ENCODE measurements at places on chromosomes 6 and 20. TPM values are rescaled to one million over a fixed set of nuclear protein-coding genes. Genes with fewer than 3 reads are reported as not detected.

SDHAF4 gene
- 3.8 TPM for total RNA-seq

DCDC2 gene
- total RNA-seq: 21.1 TPM

TOX2 gene
- 0.64 TPM for total RNA-seq

TFAP2B gene
- total RNA-seq: not detected

CD24 gene
- total RNA-seq: 694 TPM

RHAG gene
- not detected for total RNA-seq

TP53TG5 gene
- total RNA-seq: not detected

GABRR1 gene
- total RNA-seq: not detected

- DNase-seq: no peak
- H3K4me3 ChIP-seq: peak overlapping the region; percentile 26
These were observed 4.9 kb downstream of the VGLL2 start for GRCh38 chr6:117270055-117270842.

DNA sequence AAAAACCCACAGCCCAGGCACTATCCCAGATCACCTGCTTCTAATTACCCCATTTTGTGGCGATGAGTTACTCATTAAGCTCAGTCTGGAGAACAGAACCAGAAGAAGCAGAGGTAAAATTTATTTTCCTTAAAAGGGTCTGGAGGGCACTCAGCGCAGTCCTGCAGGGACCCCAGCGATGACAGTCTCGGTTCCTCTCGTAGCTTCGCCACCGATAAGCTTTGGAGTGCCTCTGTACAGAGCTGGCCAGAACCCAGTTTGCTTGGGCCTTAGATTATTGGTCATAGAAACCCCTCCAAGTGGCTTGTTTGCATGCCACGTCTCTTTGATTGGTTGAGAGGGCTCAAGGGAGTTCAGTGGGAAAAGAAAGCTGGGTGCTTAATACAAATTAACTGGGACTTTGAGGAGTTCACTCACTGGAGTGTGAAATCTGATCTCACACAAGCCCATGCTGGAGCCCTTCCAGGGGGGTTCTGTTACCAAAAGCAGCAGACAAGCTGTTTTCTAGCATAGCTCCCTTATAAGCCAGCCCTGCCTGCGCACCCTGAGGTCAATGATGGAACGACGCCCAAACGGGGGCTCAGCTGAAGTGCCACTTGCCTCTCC, 158.5 kb upstream of the ARID1B start:
- no peak overlapping the region for H3K27ac ChIP-seq
- no peaks in the 10 kb centered on the region for H3K27me3 ChIP-seq
- H3K4me1 ChIP-seq: no peaks in the 10 kb centered on the region
- no peak overlapping the region for H3K4me3 ChIP-seq

DNA sequence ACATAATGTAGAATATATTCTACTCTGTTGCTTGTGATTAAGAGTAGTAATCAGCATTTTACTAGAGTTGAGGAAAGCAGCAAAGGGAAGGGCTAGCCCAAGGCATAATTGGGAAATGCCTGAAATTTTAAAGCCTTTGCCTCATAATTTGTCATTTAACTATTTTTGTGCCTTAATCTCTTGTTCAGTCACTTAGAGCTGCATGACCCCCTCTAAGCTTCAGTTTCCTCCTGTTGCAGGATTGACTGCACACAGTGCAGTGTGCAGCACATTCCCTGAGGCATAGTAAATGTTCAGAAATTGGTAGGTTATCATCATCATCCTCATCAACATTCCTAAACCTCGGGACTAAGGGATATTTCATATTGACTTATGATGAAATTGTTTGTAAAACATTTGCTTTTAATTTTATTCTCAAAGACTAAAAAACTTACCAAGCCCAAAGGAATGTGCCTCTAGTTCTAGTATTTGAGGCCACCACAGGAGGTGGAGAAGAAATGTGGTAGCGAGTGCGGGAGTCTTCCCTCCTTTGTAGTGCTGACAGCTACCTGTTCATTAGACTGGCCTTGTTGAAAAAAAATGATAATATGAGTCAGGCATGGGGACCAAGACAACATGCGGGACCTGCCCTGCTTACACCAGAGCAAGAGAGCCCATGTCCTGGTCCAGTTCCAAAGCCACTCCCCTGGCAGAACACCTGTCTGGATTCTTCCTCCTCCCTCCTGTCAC, 14.8 kb upstream of the TENT5A start:
- no peak overlapping the region for H3K4me3 ChIP-seq
- no peak for DNase-seq

- DNase-seq: no peak
- no peak overlapping the region for H3K4me3 ChIP-seq
- H3K27ac ChIP-seq: no peak overlapping the region
These were observed 13.7 kb upstream of the ZFP57 start for GRCh38 chr6:29694637-29695036.

- no peak for DNase-seq
- no peak overlapping the region for H3K27ac ChIP-seq
- H3K4me3 ChIP-seq: no peak overlapping the region
- no peaks in the 10 kb centered on the region for H3K36me3 ChIP-seq
- H3K27me3 ChIP-seq: no peaks in the 10 kb centered on the region
These were observed 7.4 kb downstream of the SENP6 start for GRCh38 chr6:75608956-75609533.

- no peak for DNase-seq
- no peaks in the 10 kb centered on the region for H3K27me3 ChIP-seq
- no peak overlapping the region for H3K4me3 ChIP-seq
- H3K36me3 ChIP-seq: no peaks in the 10 kb centered on the region
These were observed 76.5 kb upstream of the SUPT3H start for GRCh38 chr6:45454008-45454911.

- DNase-seq: no peak
- no peak overlapping the region for H3K27ac ChIP-seq
- no peaks in the 10 kb centered on the region for H3K4me1 ChIP-seq
- no peak overlapping the region for H3K4me3 ChIP-seq
- no peaks in the 10 kb centered on the region for H3K27me3 ChIP-seq
- H3K36me3 ChIP-seq: no peaks in the 10 kb centered on the region
These were observed 220.9 kb downstream of the KIF16B start for GRCh38 chr20:16352321-16352720.

- DNase-seq: peak; percentile 51
- no peak overlapping the region for H3K4me3 ChIP-seq
- no peak overlapping the region for H3K27ac ChIP-seq
These were observed 132.5 kb downstream of the PREX1 start for GRCh38 chr20:48695255-48695654.

GRCh38 chr6:122284848-122285247, 114.6 kb upstream of the HSF2 start:
- H3K36me3 ChIP-seq: no peaks in the 10 kb centered on the region
- no peaks in the 10 kb centered on the region for H3K27me3 ChIP-seq
- no peak overlapping the region for H3K4me3 ChIP-seq
- no peaks in the 10 kb centered on the region for H3K4me1 ChIP-seq

DNA sequence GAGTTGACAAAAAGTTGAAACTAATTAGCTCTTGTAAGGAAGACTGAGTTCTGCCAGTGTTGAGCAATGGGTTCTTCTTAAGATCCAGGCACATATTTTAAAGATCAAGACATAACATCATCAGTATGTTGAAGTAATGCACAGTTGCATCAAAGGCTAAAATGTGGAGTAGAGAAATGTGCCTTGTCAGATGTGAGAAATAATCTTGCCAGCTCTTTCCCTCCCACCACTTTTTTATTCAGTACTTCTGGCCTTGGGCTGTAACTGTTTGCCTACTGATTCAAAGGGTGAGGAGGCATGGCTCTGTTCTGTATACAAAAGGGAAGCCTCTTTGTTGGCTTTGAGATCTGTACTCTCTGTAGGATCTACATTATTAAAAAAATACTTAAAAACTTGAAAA, 13.1 kb downstream of the PKIB start:
- no peak for DNase-seq
- no peak overlapping the region for H3K4me3 ChIP-seq
- no peaks in the 10 kb centered on the region for H3K4me1 ChIP-seq
- no peak overlapping the region for H3K27ac ChIP-seq
- H3K36me3 ChIP-seq: no peaks in the 10 kb centered on the region

DNA sequence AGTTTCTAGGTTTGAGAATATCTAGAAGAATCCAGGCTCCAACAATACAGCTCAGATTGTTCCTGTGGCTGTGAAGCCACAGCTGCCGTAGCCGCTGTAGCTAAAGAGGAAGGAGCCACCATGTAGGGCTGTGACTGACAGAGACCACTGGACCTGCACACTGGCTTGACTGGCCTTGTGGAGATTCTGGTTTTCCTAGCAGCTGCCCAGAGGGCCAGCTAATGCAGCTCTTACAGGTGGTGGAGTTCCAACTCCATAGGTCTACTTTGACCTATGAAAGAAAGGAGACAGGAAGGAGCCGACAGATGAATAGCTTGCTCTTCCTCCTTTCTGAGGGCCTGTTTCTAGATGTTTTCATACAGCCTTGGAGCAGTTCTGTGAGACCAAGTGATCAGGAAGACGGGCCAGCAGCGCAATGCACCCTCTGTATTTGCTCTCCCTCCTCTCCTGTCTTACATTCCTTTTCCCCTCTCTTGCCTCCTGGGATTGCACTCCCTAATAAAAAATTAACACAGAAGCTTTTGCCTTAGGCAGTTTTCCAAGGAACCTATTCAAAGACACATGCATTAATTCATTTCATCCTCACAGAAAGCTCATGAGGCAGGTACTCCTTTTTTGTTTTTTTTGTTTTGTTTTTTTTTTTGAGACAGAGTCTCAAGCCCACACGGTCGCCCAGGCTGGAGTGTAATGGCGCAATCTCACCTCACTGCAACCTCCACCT, 51.8 kb upstream of the MYB start:
- no peak overlapping the region for H3K4me3 ChIP-seq
- no peaks in the 10 kb centered on the region for H3K4me1 ChIP-seq
- H3K36me3 ChIP-seq: no peaks in the 10 kb centered on the region
- no peaks in the 10 kb centered on the region for H3K27me3 ChIP-seq

DNA sequence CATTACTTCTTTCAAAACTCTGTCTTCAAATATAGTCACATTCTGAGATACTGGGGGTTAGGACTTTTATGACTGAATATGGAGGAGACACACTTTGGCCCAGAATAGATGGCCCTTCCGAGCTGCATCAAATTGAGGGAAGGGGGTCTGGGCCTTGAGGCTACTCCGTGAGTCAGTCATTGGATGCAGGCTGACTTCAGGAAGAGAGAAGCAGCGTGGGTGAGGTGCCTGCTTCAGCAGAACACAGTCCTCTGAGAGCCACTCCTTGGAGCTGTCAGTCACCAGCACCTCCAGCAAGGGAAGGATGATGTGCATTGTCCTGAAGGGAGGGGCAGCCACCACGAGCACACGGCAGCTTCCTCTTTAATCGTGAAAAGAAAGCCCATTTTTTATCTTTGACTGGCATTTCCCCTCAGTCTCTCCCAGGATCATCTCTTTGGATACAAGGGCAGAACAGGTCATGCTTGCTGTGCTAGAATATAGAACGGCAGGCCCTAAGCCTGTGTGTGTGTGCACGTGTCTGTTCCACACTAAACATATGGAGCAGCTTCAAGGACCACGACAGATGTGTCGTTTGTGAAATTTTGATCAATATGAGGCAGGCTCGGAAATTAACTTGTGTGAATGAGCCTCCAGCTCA, 721.6 kb downstream of the KIF16B start:
- no peaks in the 10 kb centered on the region for H3K4me1 ChIP-seq
- no peaks in the 10 kb centered on the region for H3K27me3 ChIP-seq
- no peak overlapping the region for H3K4me3 ChIP-seq
- no peak overlapping the region for H3K27ac ChIP-seq
- DNase-seq: no peak

- peaks cover 22% of the 10 kb centered on the region for H3K4me1 ChIP-seq
- H3K27me3 ChIP-seq: no peaks in the 10 kb centered on the region
- DNase-seq: no peak
- H3K27ac ChIP-seq: no peak overlapping the region
These were observed 232.3 kb downstream of the GMPR start for GRCh38 chr6:16470502-16471221.

DNA sequence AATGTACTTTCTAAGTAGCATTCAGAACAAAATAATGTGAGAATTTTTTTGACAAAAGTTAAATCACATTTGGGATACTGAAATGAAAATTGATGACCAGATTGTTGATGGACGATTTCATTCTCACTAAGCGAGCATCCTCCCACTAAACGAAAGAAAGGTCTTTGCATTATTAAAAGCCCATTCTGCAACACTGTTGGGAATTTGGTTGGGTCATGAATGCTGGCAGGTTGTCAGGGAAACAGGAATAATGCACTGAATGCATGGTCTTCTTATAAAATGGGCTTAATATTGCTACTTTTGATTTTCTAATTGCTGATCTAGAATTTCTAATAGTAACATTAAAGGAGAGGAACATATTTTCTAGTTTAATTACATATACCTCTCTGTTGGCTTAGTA, 229.8 kb downstream of the NKAIN2 start:
- no peaks in the 10 kb centered on the region for H3K27me3 ChIP-seq
- H3K4me3 ChIP-seq: no peak overlapping the region
- H3K27ac ChIP-seq: no peak overlapping the region
- H3K4me1 ChIP-seq: no peaks in the 10 kb centered on the region

- H3K36me3 ChIP-seq: no peaks in the 10 kb centered on the region
- no peaks in the 10 kb centered on the region for H3K4me1 ChIP-seq
- no peaks in the 10 kb centered on the region for H3K27me3 ChIP-seq
- H3K4me3 ChIP-seq: no peak overlapping the region
These were observed 42.6 kb upstream of the TMEM170B start for GRCh38 chr6:11494786-11495564.

GRCh38 chr6:141685416-141685815, 447.3 kb upstream of the GJE1 start:
- no peak overlapping the region for H3K4me3 ChIP-seq
- H3K36me3 ChIP-seq: no peaks in the 10 kb centered on the region
- DNase-seq: no peak
- H3K27ac ChIP-seq: no peak overlapping the region
- no peaks in the 10 kb centered on the region for H3K4me1 ChIP-seq
- H3K27me3 ChIP-seq: peaks cover 4% of the 10 kb centered on the region

- H3K4me1 ChIP-seq: no peaks in the 10 kb centered on the region
- H3K4me3 ChIP-seq: no peak overlapping the region
- H3K27ac ChIP-seq: no peak overlapping the region
- no peak for DNase-seq
- no peaks in the 10 kb centered on the region for H3K27me3 ChIP-seq
These were observed 23.4 kb upstream of the KCNG1 start for GRCh38 chr20:51046021-51046985.

DNA sequence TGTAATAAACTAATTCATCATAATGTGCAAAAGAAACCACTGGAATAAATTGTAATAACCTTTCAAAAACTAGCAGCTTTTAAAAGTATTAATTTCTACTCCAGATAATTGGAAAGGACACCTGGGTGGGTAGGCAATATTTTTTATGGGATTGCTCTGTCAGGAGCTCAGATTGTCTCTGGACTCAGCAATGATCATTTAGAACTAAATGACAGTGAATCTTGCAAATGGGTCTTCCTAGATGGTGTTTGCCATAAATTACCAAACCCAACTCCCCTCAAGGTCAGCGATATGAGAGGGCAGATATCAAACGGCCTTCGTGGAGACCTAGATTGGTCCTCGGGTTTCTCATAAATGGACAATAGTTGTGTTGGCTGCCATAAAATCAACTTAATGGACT, 181.9 kb downstream of the HS3ST5 start:
- H3K4me3 ChIP-seq: no peak overlapping the region
- no peak for DNase-seq
- no peaks in the 10 kb centered on the region for H3K36me3 ChIP-seq
- no peaks in the 10 kb centered on the region for H3K27me3 ChIP-seq
- H3K27ac ChIP-seq: no peak overlapping the region
- peaks cover 22% of the 10 kb centered on the region for H3K4me1 ChIP-seq

GRCh38 chr6:136820561-136820960, 1.8 kb upstream of the PEX7 start:
- no peaks in the 10 kb centered on the region for H3K27me3 ChIP-seq
- H3K27ac ChIP-seq: peak overlapping the region; percentile 96
- H3K36me3 ChIP-seq: no peaks in the 10 kb centered on the region
- no peak overlapping the region for H3K4me3 ChIP-seq
- peaks cover 8% of the 10 kb centered on the region for H3K4me1 ChIP-seq

Data from pancreas (tissue), 10 donors.